ENCODE measurements at places on chromosomes 13 and 19. TPM values are rescaled to one million over a fixed set of nuclear protein-coding genes. Genes with fewer than 3 reads are reported as not detected.

Gene CAB39L
- total RNA-seq, result 10.2 TPM

Gene KLK2
- not detected for total RNA-seq

Gene TEKTIP1
- 4.7 TPM for total RNA-seq

Gene ZNF560
- 2.4 TPM for total RNA-seq

Gene PABPC3
- 0.39 TPM for total RNA-seq

Gene CADM4
- 68.3 TPM for total RNA-seq

Gene TNNT1
- total RNA-seq, result 228 TPM

DNA sequence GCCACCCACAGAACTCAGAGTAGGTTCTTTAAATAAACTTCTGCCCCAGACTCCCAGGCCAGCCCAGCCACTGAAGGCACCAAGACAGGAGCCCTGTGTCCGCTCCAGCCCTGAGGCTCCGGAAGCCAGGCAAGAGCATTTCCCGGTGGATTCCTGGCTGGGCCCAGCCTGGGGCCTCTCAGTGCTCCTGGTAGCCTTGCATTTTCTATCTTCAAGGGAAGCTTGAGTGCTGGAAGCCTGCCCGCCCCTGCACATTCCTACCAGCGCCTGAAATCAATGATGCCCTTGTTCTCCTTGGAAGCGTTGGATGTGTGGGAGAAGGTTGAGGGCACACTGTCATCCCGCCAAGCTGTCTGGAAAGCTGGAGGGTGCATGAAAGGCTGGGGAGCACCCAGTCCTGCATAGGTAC is 70.3 kb downstream of the ALOX5AP start:
- no peak overlapping the region for H3K4me3 ChIP-seq
- no peaks in the 10 kb centered on the region for H3K4me1 ChIP-seq
- no peaks in the 10 kb centered on the region for H3K36me3 ChIP-seq
- no peak for DNase-seq

- H3K4me1 ChIP-seq, result peaks cover 30% of the 10 kb centered on the region
- no peak overlapping the region for H3K27ac ChIP-seq
- H3K4me3 ChIP-seq, result no peak overlapping the region
Observed at GRCh38 chr19:55663846-55664536, 9.2 kb downstream of the U2AF2 start.

GRCh38 chr13:20778311-20778710 is 4.5 kb upstream of the EEF1AKMT1 start:
- H3K36me3 ChIP-seq, result no peaks in the 10 kb centered on the region
- DNase-seq, result no peak

DNA sequence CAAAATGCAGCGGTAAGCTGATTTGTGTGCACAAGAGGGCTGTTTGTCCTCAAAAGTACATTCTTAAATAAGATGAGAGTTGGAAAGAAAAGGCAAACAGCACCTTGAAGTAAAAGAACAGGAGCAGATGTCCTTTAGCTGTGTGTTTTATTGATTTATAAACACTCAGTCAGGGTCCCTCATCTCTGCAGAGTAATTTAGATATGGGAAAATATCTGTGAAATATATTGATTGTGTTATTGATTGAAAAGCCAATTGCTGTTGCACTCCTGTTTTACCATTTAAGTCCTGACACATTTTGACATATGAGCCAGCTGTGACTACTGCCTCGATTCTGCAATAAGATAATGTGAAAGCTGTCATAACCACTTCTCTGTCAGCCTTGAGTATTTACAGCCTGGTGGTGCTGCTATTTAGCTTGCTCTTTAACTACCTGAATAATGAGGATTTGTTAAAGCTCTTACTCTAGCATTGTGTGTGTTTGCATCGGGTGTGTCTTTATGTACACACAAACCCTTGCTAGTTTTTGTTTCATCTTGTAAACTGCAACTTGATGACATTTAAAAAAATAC is 550.1 kb downstream of the DACH1 start:
- H3K4me3 ChIP-seq, result no peak overlapping the region
- no peaks in the 10 kb centered on the region for H3K27me3 ChIP-seq
- H3K4me1 ChIP-seq, result no peaks in the 10 kb centered on the region
- no peak for DNase-seq

DNA sequence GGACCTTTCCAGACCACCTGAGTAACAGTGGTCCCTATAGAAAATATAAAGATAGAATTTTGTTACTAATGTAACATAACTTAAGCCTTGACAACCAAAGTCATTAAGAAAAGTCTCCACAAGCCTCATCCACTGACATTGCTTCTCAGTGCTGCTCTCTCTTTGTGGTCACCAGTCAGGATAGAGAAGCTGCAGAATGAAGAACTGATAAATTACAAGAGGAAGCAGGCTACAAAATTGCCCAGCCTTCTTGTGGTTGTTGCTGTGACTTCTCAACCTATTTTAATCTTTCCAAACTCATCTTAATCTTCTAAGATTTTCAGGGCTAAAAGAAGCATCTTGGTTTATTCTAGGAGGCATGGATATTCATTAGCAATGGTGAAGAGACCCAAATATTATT is 343.8 kb downstream of the MZT1 start:
- no peaks in the 10 kb centered on the region for H3K27me3 ChIP-seq
- H3K36me3 ChIP-seq, result no peaks in the 10 kb centered on the region
- DNase-seq, result no peak

- no peaks in the 10 kb centered on the region for H3K27me3 ChIP-seq
- no peak for DNase-seq
- H3K36me3 ChIP-seq, result no peaks in the 10 kb centered on the region
- H3K4me1 ChIP-seq, result peaks cover 26% of the 10 kb centered on the region
Observed at GRCh38 chr13:114148521-114148855, 16.1 kb upstream of the RASA3 start.

DNA sequence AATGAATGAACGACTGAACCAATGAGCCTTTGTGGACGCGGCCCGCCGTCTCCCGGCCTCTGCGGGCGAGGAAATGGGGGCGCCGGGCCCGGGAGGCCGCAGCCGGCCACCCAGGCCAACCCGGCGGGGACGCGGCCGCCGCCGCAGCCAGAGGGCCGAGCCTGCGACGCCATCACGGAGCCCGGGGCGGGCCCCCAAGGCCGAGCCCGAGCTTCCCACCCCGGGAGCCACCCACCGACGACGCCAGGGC is 216 bp downstream of the SUGP2 start:
- H3K4me1 ChIP-seq, result peaks cover 13% of the 10 kb centered on the region
- H3K27ac ChIP-seq, result no peak overlapping the region
- H3K4me3 ChIP-seq, result peak overlapping the region; percentile 70

- no peaks in the 10 kb centered on the region for H3K27me3 ChIP-seq
- no peak for DNase-seq
- H3K4me1 ChIP-seq, result peaks cover 17% of the 10 kb centered on the region
Observed at GRCh38 chr19:4089400-4089908, 22.8 kb upstream of the ZBTB7A start.

DNA sequence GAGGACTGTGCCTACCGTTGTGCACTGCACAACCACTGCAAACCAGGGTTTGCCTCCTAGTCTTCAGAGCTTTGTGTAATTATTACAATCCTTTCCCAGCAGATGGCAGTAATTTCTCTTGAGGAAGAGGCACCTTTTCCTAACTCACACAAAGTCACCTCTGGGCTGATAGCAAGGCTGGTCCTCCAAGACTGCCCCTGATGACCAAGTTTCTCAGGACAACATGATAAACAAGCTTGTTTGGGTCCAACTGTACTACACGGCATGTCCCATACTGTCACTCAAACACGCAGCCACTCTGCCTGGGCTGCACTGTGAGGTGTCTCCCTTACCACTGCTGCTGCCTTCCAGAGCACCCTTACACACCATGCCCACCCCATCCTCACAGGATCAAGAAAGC is 39.3 kb downstream of the RFXAP start:
- DNase-seq, result no peak
- H3K36me3 ChIP-seq, result no peaks in the 10 kb centered on the region
- no peak overlapping the region for H3K4me3 ChIP-seq

- no peak overlapping the region for H3K4me3 ChIP-seq
- H3K4me1 ChIP-seq, result no peaks in the 10 kb centered on the region
- H3K27me3 ChIP-seq, result no peaks in the 10 kb centered on the region
- no peaks in the 10 kb centered on the region for H3K36me3 ChIP-seq
- H3K27ac ChIP-seq, result no peak overlapping the region
Observed at GRCh38 chr19:20444202-20444885, 121.2 kb downstream of the ZNF737 start.

- H3K4me1 ChIP-seq, result no peaks in the 10 kb centered on the region
- no peaks in the 10 kb centered on the region for H3K27me3 ChIP-seq
- H3K27ac ChIP-seq, result no peak overlapping the region
- H3K36me3 ChIP-seq, result no peaks in the 10 kb centered on the region
- no peak overlapping the region for H3K4me3 ChIP-seq
Observed at GRCh38 chr13:73958657-73959397, 175.4 kb downstream of the KLF12 start.

GRCh38 chr19:10643968-10644259 is 10.2 kb upstream of the ILF3 start:
- H3K27ac ChIP-seq, result no peak overlapping the region
- no peaks in the 10 kb centered on the region for H3K27me3 ChIP-seq
- H3K4me3 ChIP-seq, result no peak overlapping the region
- no peaks in the 10 kb centered on the region for H3K4me1 ChIP-seq
- peaks cover 3% of the 10 kb centered on the region for H3K36me3 ChIP-seq
- DNase-seq, result no peak

- H3K36me3 ChIP-seq, result no peaks in the 10 kb centered on the region
- no peak overlapping the region for H3K4me3 ChIP-seq
- no peaks in the 10 kb centered on the region for H3K4me1 ChIP-seq
- no peak for DNase-seq
Observed at GRCh38 chr13:40552895-40553294, 113.5 kb downstream of the FOXO1 start.

All from PC-9 (cell line).